Uterus (tissue), 4 donors: ENCODE measurements at places on chromosomes 4 and X.

GRCh38 chrX:124260845-124261244 is 71.6 kb upstream of the TEX13D start:
- DNase-seq, result no peak

- no peak for DNase-seq
Observed at GRCh38 chr4:53123819-53124218, 242.0 kb downstream of the SCFD2 start.

GRCh38 chrX:51891821-51892551 is 1.4 kb upstream of the MAGED1 start:
- peak; percentile 58 for DNase-seq

GRCh38 chrX:28709421-28709820 is 122.2 kb downstream of the IL1RAPL1 start:
- no peak for DNase-seq

DNA sequence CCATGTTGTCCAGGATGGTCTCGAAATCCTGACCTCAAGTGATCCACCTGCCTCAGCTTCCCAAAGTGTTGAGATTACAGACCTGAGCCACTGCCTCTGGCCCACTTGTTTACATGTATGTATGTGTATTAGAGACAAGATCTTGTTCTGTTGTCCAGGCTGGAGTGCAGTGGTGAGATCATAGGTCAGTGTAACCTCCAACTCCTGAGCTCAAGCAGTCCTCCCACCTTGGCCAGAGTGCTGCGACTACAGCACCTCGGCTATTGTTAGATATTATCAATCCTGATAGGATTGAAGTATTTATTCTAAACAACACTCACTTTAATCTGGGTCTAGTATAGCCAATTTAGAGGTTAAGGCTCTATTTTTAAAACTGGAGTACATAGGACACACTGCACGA is 36.0 kb downstream of the PAGE1 start:
- DNase-seq, result no peak

DNA sequence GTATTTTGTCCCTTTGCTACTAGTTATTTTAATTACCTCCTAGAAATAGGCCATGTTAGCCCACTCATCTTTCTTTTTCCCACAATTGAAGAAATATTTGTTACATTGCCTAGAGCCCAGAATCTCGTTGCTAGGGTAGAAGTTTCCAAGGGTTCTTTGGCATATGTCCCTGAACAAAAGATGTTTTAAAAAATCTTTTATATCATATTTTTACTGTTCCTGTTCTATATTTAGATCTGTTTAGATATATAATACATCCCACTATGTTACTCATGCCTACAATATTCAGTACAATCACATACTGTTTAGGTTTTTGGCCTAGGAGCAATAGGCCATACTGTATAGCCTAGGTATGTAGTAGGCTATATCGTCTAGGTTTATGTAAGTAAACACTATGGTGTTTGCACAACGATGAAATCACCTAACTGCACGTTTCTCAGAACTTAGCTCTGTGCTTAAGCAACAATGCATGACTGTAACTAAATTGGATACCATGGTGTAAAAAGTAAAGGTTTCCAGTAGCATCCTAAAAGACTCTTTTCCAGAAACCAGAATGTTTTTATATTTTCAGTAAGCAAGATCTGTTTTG is 236.0 kb upstream of the SLIT2 start:
- no peak for DNase-seq
